GM13977 (cell line): ENCODE measurements at places on chromosomes 5 and 9.

DNA sequence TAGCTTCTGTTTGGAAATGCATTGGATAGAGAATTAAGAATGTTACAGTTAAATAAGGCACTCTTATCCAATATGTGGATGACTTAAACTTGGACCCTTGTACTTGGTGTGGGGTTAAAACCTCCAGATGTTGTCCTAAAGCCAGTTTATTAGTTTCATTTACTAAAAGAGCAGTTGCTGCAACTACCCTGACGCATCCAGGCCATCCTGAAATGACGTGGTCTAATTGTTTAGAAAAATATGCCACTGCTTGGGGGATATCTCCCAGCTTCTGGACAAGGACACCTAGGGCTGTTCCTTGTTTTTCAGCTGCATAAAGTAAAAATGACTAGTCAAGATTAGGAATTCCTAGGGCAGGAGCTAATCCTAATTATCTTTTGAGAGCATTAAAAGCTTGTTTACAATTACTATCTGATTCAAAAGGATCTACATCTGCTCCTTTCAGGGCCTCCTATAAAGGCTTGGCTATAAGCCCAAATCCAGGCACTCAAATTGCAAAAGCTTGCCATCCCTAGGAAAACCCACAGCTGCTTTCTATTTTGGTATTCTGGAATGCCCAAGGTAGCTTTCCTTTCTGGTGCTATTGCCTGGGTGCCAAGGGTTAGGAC is 45.7 kb upstream of the SLCO4C1 start:
- DNase-seq: no peak

- DNase-seq: no peak
Observed at GRCh38 chr9:131744171-131744719, 4.4 kb upstream of the RAPGEF1 start.

- DNase-seq: no peak
Observed at GRCh38 chr9:27688954-27689353, 115.7 kb upstream of the C9orf72 start.

DNA sequence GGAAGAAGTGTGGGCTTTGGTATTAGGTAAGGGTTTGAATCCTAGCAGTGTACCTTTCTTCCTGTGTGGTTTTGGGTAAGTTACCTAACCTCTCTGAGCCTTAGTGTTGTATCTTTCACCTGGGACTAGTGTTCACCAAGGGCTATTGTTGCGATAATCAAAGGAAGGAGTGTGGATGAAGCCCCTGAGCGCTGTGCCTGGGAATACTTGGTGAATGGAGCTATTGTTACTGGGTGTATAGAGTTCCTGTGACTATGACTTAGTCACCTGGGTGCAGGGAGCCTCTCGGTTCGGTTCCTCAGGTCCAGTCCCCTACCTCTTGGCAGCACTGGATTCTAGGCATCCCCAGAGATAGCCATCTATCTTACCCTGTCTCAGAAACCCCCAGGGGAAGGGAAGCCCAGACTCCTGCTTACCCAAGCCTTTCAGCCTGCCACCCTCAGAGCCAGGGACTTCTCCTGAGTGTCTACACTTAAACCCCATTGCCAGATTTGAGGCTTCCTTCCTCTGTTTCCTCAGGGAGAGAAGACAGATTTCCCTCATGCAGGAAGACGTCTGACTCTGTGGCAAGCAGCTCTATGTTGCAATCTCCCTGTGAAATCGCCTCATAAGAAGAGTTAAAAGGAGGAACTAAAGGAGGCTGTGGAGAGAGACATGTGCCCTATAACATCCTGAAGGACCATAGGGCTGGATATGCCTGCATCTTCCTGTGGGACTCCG is 181.0 kb upstream of the PITX1 start:
- no peak for DNase-seq

- no peak for DNase-seq
Observed at GRCh38 chr5:168575391-168576372, 3.5 kb downstream of the PANK3 start.

DNA sequence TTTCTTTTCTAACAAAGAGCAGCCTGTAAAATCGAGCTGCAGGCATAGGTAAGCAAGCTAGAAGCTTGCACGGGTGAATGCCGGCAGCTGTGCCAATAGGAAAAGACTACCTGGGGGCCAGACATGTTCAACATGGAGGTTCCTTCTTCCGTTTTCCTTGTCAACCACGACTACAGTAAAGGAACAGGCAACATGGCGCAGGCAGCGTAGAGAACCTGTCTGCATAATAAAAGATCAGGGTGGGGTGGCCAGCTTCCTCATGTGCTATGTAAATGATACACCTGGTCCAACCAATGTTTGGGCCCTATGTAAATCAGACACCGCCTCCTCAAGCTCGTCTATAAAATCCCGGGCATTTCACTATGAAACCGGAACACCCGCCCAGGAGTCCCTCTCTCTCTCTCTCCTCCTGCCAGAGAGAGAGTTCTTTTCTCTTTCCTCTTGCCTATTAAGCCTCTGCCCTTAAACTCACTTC is 103.8 kb upstream of the LIFR start:
- DNase-seq: no peak

DNA sequence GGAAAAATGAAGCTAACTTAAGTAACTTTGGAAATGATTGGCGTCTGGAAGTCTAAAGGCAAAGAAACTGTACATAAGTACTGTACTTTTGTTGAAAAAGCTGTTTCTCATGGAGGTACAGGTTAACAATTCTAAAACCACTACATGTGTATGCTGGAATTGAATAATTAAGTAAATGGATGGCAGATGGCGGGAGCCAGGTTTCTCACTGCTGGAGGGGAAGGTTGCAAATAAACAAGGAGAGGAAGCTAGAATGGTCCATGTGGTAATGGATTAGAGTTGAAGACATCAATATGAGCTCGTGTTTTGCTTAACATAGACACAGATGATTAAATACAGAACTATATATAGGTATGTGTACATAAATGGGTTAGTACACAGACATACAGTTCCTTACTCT is 43.2 kb upstream of the ASTN2 start:
- no peak for DNase-seq
